ENCODE measurements at places on chromosomes 1 and 21.
A peak's percentile ranks its signal among the peaks of the same experiment; 100 is the strongest.

DNA sequence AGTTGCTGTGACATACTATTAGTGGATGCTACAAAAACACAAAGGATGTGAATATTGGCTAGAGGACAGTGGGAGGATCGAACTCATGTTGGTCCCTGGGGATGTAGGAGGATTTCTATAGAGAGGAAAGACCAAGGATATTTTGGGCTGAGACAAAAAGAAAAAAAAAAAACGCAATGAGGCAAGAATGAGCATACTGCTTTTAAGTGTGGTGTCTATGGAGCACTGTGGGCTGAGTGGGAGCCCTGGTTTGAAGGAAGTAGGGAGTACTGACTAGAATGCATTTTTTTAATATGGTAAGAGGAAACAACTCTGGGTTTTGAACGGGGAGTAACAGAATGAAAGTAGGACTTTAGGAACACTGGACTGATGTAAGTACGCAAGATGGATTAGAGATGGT is 450.7 kb downstream of the NEGR1 start:
- DNase-seq: no peak

DNA sequence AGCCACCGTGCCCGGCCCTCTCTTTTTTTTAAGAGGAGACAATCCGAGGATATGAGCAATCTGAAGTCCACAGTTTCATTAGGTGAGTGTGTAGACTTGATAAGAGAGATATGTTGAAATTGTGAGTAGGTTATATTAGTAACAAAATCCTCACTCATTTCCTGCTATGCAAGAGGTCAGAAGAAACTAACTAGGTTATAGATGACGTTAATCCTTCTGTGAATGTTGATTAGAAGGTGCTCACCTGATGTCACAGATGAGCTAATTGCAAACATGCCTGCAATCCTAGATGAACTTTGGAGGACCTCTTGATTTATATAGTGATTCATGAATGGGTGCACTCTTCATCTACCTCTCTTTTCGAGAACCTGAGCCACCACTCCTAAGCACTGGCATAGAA is 29.3 kb downstream of the NTMT2 start:
- DNase-seq: no peak

DNA sequence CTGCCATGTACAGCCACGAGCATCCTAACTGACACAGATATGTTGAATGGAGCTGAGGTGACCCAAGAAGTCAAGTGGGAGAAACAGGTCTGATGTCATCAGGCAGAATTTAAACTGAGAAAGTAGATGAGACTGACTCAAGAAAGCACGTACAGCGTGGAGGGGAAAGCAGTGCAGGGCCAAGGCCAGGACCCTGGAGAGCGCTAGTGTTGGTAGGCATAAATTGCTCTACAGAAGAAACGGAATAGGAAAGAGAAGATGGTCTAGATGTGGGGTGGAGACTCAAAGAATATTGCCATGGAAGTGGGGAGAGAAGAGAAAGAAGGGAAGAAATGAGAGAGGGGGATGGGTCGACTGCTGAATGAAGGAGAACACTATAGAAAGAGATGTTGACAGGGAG is 45.3 kb upstream of the GJB5 start:
- no peak for DNase-seq

DNA sequence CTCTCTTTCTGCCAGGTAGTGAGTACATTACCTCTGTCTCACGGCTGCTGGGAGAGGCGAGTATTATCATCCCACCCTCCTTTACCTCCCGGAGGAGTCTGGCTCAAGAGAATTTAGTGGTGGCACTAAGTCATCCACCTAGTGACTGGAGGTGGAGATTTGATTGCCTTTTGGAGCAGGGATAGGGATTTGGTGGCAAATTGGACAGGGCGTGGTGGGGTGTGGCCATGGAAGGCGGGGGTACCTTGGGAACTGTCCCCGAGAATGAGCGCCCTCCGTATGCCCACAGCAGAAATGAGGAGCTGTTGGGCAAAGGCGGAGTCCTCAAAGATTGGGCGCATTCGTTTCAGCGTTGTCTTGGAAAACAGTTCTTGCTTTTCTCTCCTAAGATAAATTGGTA is 32.1 kb upstream of the HMGN1 start:
- no peak for DNase-seq

DNA sequence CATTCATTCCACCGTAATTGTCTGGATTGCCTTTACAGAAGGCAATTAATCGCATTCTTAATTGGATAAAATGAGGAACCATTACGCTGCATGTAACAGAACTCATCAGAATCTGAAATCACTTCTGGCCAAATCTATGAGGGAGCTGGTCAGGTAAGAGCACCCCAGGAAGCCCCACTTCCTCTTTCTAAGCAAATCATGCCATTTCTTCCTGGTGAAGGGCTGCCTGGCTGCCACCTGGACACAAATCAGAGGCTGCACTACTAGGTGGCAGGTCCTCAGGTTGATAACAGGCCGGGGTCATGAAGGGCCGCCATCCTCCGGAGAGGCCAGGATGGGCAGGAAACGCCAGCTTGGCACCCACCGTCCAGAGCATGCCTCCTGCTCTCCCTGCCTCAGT is 73.7 kb downstream of the CAPZB start:
- no peak for DNase-seq

DNA sequence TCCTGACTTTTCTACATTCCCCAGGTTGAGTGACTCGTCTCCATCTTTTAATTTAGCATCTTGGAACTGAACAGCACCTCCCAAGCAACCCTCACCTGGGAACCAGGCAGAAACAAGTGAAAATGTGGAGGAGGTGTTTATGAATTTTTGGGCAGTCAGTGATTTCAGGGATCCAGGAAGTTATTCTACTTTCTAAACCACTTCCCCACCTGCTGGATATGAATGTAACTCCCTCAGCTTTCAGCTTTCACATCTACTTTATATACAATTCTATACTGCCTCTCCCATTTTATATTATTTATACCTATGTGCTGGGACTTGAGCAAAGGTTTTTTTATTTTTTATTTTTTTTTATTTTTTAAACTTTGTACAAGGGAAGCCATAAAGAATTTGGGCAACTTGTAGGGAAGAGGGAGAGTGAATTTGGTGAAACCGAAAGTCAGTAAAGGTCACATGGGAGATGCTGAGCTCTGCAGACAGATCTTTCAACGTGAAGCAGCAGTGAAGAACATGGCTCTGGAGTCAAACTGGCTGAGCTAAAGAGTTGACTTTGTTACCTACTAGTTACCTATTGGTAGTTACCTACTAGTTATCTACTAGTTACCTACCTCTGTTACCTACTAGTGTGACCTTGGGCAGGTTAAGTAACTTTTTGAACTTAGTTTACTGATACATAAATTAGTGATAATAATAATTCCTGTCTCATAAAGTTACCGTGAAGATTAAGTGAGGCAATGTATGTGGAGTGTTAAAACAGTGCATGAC is 45.5 kb downstream of the DDR2 start:
- DNase-seq: no peak

- no peak for DNase-seq
Observed at GRCh38 chr1:34982820-34983376, 2.2 kb downstream of the TMEM35B start.

GRCh38 chr1:86062453-86062852 is 94.1 kb downstream of the COL24A1 start:
- DNase-seq: no peak

DNA sequence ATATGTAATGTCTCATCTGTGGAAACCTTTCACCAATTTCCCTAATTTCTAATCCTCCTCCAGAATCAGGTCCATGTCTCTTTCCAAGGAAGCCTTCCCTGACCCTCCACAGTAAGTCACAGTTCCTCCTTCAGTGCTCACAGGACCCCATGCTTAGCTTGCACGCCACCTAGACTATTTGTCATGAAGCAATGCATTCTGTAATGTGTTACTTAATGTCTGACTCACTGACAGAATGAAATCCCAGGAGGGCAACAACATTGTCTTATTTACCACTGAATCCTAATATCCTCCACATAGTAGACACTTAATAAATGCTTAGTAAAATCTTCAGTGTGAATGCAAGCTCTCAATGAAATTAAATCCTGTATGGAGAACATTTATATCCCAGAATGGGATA is 245.9 kb upstream of the PLD5 start:
- no peak for DNase-seq

DNA sequence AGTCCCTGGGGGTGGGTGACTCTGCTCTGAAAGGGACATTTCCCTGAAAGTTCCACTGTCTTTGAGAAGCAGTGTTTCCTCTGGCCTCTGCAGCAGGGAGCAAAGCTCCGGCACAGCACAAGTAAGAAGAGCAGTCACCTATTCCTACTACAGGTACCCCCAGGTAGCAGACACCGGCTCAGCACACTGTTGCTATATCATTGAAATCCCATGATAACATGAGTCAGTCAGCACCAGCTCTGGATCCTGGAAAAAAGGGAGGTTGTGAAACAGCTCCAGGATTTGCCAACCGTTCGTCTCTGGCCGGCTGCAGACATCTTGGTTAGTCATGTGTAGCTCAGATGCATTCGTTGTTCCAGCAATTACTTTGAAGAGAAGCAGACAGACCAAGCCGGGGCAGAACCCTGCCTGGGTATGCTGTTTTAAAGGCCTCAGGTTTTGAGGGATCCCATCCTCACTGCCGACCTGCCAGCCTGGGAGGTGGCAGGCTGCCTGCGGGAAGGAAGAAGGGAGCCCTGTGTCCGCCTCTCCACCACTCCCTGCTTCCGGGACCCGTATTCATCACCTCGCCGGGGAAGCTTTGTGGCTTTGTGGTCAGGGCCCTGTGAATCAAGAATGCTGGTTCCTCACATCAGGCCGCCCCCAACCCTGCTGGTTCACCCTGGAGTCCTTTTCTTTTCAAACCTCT is 139.2 kb downstream of the CLIC6 start:
- DNase-seq: no peak

DNA sequence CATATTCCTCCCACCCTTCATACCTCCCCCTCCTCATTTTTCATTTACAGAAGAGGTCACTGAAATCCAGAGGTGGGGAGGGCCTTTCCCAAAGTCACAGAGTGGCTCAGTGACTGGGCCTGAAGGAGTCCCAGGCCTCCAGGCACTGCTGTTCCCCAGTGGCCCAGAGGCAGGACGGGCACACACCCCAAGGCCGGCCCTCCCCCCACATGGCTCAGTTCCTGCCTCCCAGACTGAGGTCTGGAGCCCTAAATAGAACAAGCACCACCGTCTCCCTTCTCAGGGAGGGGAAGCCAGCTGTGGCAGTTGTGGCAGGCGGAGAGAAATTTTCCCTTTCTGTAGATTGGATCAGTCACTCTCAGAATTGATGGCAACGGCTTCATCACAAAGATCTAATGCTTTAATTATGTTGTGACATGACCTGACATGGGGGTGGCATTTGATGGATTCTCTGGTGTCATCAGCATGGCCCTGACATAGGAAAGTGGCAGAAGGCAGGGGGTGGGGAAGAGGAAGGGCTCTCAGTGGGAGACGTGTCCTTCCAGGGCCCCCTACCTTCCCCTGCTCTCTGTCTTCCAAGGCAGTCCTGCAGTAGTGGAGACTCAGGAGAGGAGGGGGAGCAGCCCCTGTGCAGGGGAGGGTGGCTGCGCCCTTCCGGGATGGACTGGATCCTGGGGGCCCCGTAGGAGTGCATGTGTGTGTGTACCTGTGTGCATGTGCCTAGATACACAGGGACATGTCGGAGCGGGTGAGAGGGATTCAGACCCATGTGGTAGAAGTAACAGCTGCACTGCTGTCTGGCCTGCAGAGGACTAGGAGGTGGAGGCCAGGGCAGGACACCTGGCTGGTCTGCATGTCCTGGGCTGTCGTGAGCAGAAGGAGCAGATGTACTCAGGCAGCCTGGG is 41.2 kb upstream of the FOXO6 start:
- peak; percentile 72 for DNase-seq

- DNase-seq: no peak
Observed at GRCh38 chr1:96559707-96560596, 161.6 kb upstream of the PTBP2 start.

GRCh38 chr21:34266351-34266750 is 97.5 kb upstream of the KCNE2 start:
- no peak for DNase-seq

GRCh38 chr21:38323721-38324531 is 67.1 kb downstream of the KCNJ15 start:
- no peak for DNase-seq

GRCh38 chr21:37402251-37402867 is 35.8 kb downstream of the DYRK1A start:
- no peak for DNase-seq

DNA sequence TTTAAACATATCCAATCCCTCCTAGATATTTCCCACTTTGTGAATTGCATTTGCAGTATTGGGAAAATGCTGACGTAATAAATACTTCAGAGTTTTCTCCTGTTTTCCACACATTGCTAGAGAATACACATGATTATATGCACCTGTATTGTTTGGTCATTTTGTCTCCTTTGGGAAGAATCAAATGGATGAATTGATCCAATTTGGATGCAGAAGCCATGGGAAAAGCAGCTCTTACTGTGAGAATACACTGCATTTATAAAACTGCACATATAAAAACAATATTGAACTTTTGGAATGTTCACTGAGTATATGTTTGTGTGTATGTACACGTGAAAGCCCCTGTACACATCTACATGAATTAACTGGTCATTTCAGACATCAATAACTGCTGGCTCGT is 306.6 kb upstream of the LYPLAL1 start:
- DNase-seq: no peak

DNA sequence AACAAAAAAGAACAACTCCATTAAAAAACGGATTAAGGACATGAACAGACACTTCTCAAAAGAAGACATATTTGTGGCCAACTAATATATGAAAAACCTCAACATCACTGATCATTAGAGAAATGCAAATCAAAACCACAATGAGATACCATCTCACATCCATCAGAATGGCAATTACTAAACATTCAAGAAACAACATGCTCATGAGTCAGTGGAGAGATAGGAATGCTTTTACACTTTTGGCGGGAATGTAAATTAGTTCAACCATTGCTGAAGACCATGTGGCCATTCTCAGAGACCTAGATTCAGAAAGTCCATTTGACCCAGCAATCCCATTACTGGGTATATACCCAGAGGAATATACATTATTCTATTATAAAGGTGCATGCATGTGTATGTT is 1442.6 kb upstream of the B3GALT2 start:
- no peak for DNase-seq

- no peak for DNase-seq
Observed at GRCh38 chr1:182207300-182207699, 145.8 kb upstream of the ZNF648 start.

DNA sequence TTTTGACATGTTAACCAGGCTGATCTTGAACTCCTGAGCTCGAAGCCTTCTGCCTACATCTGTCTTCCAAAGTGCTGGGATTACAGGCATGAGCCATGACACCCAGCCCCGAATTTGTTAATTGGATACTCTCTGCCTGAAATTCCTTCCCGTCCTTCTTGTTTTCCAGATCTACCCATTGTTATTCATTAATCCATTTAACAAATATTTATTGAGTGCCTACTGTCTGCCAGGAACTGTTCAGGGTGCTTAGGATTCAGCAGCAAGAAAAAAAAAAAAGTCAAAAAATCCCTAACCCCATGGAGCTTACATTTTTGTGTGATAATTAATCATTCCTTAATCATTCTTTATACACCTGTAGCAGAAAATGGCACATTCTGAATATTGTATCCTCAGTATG is 206.8 kb upstream of the FOXD3 start:
- DNase-seq: no peak

- no peak for DNase-seq
Observed at GRCh38 chr1:24052220-24052619, 59.7 kb downstream of the MYOM3 start.
